ENCODE measurements at places on chromosomes 2 and 18.

DNA sequence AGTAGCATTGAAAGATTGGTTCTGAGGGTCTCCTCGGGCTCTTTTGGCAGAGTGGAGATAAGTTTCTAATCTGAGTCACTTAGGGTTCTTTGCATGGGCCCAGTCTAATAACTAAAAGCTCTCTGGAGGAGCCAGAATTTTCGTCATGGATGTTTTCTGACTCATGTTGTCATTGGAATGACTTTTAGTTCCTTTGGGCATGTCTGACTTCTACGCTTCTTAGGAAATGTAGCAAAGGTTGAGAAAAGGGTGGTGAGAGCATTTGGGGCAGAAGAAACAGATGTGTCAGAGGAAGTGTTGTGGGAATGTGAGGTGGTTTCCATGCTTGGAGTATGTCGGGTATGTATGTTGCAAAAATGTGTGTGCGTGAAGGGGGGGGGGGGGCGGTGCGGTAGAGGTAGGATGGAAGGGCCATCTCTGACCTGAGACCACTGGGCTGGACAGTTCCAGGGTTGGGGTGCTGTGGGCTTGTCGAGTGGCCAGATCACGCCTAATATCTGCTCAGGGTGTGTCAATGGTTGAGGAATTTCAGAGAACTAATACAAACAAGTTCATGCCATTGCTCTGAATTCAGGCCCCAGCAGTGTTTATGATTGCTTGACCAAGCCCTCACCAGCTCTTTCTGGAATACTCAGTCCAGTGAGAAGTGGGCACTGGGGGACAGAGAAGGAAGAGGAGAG lies 26.9 kb downstream of the KLHL29 start:
- DNase-seq, result no peak
- no peak overlapping the region for H3K27ac ChIP-seq
- H3K4me1 ChIP-seq, result no peaks in the 10 kb centered on the region
- no peaks in the 10 kb centered on the region for H3K27me3 ChIP-seq
- H3K4me3 ChIP-seq, result no peak overlapping the region
- H3K36me3 ChIP-seq, result no peaks in the 10 kb centered on the region

DNA sequence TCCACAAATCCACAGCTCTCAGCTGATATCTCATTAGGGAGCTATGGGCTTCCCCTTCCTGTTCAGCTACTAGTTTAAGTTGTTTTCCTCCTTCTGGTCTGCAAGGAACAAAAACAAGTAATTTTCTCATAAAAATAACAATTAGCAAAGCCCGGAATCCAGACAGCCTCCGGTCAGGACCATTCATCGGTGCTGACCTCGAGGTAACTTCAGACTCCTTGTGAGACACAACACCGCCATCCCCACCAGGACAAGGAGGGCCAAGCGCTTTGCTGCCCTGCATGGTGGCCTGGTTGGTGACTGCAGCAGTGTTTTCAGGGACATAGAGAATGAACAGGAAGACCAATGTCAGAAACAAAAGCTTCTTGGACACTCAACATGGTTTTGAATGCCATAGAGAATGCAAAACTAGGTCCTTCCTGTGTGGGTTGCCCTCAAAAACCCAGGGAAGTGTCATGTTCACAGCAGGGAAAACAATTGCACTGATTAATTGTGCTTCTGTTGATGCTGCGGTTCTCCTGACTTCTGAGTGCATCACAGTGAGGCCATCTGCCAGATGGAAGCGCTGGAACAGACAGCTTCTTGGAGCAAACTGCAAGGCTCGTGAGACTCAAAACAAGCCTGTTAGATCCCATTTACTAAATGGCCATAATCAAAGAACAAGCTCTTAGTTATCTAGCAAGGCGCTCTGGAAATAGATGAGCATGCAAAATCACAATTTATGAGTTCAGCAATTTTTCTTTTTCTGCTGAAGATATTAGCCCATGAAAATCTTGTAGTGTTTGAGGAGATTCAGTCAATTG lies 77.1 kb downstream of the HS1BP3 start:
- H3K4me1 ChIP-seq, result peaks cover 37% of the 10 kb centered on the region
- no peaks in the 10 kb centered on the region for H3K27me3 ChIP-seq
- no peak overlapping the region for H3K4me3 ChIP-seq
- no peaks in the 10 kb centered on the region for H3K36me3 ChIP-seq
- DNase-seq, result no peak

DNA sequence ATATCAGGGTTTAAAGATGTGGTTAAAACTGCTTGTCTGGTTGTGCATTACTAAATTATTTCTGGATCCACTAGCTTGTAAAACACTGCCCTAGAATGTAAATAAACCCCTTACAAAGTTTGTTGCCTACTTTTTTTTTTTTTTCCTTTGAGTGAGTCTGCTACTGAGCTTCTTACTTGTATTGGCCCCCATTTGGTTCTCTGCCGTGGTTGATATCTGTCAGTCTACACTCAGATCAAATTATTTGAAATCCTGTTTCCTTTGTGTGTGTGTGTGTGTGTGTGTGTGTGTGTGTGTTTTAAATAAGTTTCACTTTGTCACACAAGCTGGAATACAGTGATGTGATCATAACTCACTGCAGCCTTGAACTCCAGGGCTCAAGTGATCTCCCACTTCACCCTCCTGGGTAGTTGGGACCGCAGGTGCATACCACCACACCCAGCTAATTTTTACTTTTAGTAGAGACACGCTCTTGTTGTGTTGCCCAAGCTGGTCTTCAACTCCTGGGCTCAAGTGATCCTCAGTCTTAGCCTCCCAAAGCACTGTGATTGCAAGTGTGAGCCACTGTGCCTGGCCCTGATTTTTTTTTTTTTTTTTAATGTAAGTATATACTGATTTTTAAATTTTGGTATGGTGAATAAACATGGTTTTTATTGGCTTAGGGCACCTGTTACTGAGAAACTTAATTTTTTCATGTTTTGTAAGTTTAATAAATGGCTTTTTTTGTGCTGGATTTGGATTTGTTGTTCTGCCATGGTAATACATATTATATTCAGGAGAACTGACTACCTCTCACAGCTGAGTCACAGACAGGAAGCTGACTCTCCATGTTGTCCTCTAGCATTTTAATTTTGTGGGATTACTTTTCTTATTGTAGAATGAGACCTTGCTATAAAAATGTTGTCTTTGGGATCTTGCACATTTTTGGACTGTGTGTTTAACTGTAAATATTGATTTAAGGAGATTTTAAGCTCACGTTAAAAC lies 48.5 kb downstream of the MAP4K4 start:
- no peaks in the 10 kb centered on the region for H3K27me3 ChIP-seq
- peaks cover 53% of the 10 kb centered on the region for H3K4me1 ChIP-seq
- no peaks in the 10 kb centered on the region for H3K36me3 ChIP-seq
- no peak for DNase-seq

GRCh38 chr2:62736899-62737559 lies 31.5 kb downstream of the EHBP1 start:
- no peaks in the 10 kb centered on the region for H3K36me3 ChIP-seq
- H3K27ac ChIP-seq, result no peak overlapping the region
- H3K4me1 ChIP-seq, result no peaks in the 10 kb centered on the region
- DNase-seq, result no peak

DNA sequence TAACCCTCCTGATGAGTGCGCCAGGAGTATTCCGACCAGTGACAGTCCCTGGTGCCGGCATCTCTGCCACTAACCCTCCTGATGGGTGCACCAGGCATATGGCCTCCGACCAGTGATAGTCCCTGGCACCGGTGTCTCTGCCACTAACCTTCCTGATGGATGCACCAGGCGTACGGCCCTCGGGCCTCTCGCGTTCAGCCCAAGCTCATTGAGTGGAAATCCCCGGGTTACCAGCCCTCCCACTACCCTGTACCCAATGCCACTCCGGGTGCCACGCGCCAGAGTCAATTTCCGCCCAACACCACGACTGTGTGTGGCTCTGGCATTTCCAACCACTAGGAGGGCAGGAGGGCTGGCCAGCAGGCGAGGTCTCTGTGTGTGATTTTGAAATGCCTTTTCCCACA lies 11.7 kb upstream of the GPC1 start:
- H3K4me3 ChIP-seq, result no peak overlapping the region
- H3K27me3 ChIP-seq, result no peaks in the 10 kb centered on the region
- no peak overlapping the region for H3K27ac ChIP-seq
- no peaks in the 10 kb centered on the region for H3K4me1 ChIP-seq
- H3K36me3 ChIP-seq, result no peaks in the 10 kb centered on the region

- H3K27ac ChIP-seq, result no peak overlapping the region
- no peaks in the 10 kb centered on the region for H3K4me1 ChIP-seq
- H3K36me3 ChIP-seq, result no peaks in the 10 kb centered on the region
- H3K27me3 ChIP-seq, result no peaks in the 10 kb centered on the region
- no peak overlapping the region for H3K4me3 ChIP-seq
- DNase-seq, result no peak
Observed at GRCh38 chr2:230601510-230601909, 111.1 kb upstream of the CAB39 start.

- no peaks in the 10 kb centered on the region for H3K27me3 ChIP-seq
- no peak overlapping the region for H3K27ac ChIP-seq
- H3K36me3 ChIP-seq, result no peaks in the 10 kb centered on the region
- no peaks in the 10 kb centered on the region for H3K4me1 ChIP-seq
- DNase-seq, result no peak
Observed at GRCh38 chr2:105243961-105244360, 2.4 kb downstream of the GPR45 start.

DNA sequence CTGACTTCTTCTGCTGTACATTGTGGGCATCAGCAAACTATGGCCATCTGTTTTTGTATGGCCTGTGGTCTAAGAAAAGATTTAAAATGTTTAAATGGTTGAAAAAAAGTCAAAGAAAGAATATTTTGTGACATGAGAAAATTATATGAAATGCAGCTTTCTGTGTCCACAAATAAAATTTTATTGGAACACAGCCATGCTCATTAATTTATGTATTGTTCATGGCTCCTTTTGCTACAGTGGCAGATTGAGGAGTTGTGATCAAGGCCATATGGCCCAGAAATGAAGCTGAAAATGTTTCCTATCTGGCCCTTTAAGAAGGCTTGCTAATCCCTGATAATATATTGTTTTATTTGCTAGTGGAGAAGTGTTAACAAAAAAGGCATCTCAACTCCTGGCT lies 162.0 kb downstream of the SLC4A3 start:
- no peaks in the 10 kb centered on the region for H3K4me1 ChIP-seq
- H3K36me3 ChIP-seq, result no peaks in the 10 kb centered on the region
- no peak overlapping the region for H3K27ac ChIP-seq
- no peak overlapping the region for H3K4me3 ChIP-seq
- peak; percentile 52 for DNase-seq

GRCh38 chr2:20623241-20623640 lies 27.7 kb downstream of the HS1BP3 start:
- peak overlapping the region; percentile 89 for H3K27ac ChIP-seq
- DNase-seq, result no peak
- H3K27me3 ChIP-seq, result no peaks in the 10 kb centered on the region
- peaks cover 51% of the 10 kb centered on the region for H3K36me3 ChIP-seq
- H3K4me1 ChIP-seq, result peaks cover 42% of the 10 kb centered on the region

- H3K36me3 ChIP-seq, result no peaks in the 10 kb centered on the region
- no peak for DNase-seq
- H3K4me1 ChIP-seq, result peaks cover 19% of the 10 kb centered on the region
- H3K27ac ChIP-seq, result no peak overlapping the region
Observed at GRCh38 chr2:47219970-47220369, 64.9 kb upstream of the STPG4 start.

GRCh38 chr18:74546751-74547530 lies 12.6 kb downstream of the CNDP1 start:
- no peaks in the 10 kb centered on the region for H3K36me3 ChIP-seq
- H3K4me1 ChIP-seq, result peaks cover 21% of the 10 kb centered on the region

DNA sequence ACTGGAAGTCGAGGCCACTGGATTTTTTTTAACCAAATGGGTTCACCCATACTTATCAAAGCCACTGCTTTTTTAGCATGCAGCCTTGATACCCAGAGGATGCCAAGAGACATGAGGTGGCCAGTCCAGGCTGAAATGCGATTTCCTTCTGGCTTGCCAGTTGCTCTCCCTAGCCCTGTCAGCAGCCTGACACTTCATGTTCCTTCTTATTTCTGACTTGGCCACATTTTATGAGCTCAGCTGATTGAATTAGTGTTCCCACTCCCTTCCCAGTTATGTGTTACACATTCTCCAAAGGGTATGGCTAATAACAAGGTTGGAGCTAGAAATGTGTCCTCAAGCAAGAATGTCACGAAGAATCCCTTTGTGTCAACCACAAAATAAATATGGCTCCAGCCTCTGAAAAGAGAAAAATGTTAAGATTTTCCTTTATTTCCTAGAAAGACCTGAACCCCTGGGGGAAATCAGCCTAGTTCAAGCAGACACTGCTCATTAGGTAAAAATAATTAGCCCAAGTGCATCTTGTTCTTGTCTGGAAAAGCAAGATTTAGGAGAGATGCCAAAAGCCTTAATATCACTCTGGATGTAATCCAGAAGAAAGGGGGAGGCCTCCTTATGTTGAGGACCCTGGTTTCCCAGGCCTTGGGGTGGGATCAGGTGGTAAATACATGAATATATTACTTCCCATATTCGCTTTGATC lies 121.7 kb upstream of the TACR1 start:
- no peak for DNase-seq
- H3K4me1 ChIP-seq, result no peaks in the 10 kb centered on the region
- no peaks in the 10 kb centered on the region for H3K27me3 ChIP-seq
- H3K4me3 ChIP-seq, result no peak overlapping the region
- H3K27ac ChIP-seq, result no peak overlapping the region

GRCh38 chr2:26001743-26002351 lies 19.6 kb upstream of the KIF3C start:
- H3K4me3 ChIP-seq, result no peak overlapping the region
- no peaks in the 10 kb centered on the region for H3K36me3 ChIP-seq
- H3K27me3 ChIP-seq, result no peaks in the 10 kb centered on the region
- H3K27ac ChIP-seq, result peak overlapping the region; percentile 68

- H3K4me1 ChIP-seq, result no peaks in the 10 kb centered on the region
- no peaks in the 10 kb centered on the region for H3K27me3 ChIP-seq
- H3K4me3 ChIP-seq, result peak overlapping the region; percentile 14
- DNase-seq, result peak; percentile 14
- no peaks in the 10 kb centered on the region for H3K36me3 ChIP-seq
Observed at GRCh38 chr2:104939570-104940217, 85.8 kb downstream of the POU3F3 start.

DNA sequence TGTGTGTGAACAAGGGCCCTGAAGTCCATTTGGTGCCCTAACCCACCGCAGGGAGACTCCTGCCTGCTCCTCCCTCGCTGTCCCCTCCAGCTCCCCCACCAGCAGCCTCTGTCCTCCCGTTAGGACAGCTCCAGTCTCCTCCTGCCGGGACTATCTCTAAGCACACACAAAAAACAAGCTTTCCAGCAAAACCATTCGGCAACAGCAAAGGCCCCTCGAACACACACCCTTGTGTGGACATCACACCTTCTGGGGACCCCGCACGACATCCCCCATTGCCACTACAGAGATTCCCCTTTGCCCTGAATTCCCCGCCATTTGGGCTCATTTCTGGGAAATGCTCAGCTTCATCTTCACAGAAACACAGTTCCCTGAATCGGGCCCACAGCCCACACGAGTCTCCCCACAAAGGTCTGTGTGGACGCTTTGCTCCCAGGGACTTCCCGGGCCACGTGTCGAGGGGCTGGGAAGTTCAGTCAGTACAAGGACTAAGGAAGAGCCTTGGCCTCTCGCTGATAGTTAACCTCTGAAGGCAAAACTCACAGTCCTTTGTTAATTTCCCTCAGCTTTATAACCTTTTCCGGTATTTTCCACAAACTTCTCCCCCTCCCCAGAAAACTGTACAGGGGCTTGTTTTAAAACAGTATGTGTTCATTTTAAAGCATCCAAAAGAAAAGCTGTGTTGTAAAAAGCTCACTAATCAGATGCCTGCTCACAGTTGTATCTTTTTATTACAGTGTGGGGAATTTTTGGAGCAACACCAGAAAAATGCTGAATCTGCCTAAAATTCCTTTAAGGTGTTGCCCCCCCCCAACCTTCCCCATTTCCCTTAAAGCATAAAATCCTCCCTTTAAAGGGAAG lies 25.9 kb downstream of the SMAD7 start:
- H3K4me1 ChIP-seq, result peaks cover 85% of the 10 kb centered on the region
- H3K27me3 ChIP-seq, result no peaks in the 10 kb centered on the region
- peaks cover 25% of the 10 kb centered on the region for H3K36me3 ChIP-seq
- DNase-seq, result peak; percentile 52

Measured in stomach (tissue), 19 donors.